Testis (tissue), 5 donors: ENCODE measurements at places on chromosomes 1 and 21.

DNA sequence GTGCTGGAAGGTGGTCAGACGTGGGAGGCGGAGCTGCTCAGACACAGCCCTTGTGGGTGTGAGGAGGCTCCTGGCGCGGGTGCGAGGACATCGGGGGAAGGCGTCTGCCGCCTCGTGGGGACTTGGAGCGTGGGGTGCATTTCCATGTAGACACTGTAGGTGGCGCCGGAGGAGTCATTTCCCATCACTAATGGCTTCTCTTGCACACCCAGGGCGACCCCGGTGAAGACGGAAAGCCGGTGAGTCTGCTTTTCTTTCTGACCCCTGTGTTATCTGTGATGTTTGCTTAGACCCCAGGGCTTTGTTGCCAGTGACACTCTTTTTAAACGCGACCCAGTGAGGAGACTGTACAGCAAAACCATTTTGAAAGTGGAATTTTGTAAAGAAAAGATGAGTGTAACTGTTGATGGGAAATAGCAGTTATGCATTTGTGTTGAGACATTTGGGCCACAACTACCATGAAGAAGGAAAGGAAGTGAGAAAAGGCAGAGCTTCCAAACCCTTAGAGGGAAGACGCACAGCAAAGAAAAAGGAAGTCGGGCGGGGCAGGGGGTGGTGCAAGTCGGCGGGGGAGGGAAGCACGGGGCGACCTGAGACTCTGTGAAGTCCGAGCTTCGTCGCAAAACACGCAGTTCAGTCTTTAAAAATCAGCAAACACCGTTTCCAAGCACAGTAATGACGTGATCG lies 64.0 kb downstream of the SLC19A1 start:
- peak; percentile 79 for DNase-seq

GRCh38 chr1:108050158-108050557 lies 85.2 kb upstream of the VAV3 start:
- DNase-seq = peak; percentile 32

DNA sequence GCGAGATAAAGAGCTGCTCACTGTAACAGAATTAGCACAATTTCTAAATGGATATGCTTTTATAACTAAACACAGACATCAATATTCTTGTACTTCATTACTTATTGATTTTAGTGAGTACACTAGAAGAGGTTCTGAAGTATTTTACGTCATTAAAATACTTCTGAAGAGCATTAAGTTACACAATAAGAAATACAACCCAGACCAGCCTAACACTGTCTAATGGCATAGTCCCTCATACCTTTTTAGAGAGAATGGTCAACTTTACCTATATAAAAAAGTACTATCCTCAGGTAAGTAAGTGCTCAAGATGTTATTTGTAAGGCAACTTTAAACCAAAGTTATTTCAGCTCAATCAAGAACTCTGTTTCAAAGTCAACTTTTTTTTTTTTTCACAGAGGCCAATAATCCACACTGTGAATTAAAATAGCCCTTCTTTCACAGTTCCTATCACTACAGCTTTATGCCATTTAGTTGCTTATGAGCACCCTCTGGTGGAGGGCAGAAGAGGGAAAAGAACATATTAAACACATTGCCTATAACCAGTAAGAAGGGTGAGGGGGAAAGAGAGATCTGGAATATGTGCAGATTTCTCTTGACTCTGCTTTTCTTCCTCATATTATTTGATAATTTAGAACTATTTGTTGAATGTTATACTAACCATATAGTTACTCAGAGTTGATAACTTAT lies 182.1 kb upstream of the DMRTA2 start:
- DNase-seq = peak; percentile 37

GRCh38 chr1:14113271-14113670 lies 413.3 kb downstream of the PRDM2 start:
- DNase-seq = no peak

DNA sequence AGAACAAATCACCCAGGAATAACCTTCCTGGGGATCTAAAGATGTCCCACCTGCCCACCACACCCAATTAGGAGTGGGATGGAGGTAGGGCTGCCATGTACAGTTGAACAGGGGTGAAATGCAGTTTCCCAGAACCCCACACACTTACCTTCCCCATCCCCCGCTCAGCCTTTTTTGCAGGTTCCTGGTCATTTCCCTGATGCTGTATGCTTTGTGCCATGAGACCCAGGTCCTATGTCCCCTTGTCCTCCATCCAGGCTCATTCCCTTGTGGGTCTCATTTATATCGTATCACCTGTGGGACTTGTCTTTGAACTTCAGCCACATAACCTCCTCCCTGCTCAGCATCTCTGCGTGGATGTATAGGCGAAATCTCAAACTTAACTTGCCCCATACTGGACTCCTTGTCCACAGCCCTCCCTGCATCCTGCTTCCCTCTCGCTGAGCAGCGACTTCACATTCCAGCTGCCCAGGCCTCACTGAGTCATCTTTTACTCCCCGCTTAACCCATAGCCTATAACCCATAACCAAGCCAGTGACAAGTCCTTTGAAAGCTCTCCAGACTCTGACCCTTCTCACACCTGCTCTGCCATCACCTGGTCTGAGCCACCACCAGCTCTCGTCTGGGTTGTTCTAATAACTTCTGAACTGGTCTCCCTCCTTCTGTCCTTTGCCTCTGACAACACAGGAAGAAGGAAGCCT lies 4.7 kb downstream of the LDLRAD2 start:
- no peak for DNase-seq

DNA sequence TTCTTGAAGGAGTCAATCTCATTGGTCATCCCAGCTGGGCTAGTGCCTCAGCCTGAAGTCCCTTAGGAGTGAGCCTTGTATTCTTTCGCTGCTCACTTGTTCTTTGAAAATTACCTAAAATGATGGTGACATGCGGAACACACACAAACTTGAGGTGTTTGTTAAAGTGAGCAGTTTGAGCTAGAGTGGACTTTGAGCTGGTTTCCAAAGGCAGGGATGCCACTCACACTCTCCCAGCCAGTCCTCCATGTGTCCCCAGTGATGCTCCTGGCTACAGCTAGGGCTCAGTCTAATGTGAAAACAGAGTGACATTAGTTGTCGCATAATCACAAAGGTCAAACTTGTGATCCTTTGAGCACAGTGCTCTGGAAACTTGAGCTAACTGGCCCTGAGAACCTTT lies 84.3 kb downstream of the DTL start:
- DNase-seq = no peak

GRCh38 chr1:157403203-157403602 lies 149.1 kb downstream of the FCRL5 start:
- DNase-seq = no peak

GRCh38 chr1:15299179-15299578 lies 52.2 kb downstream of the FHAD1 start:
- no peak for DNase-seq

DNA sequence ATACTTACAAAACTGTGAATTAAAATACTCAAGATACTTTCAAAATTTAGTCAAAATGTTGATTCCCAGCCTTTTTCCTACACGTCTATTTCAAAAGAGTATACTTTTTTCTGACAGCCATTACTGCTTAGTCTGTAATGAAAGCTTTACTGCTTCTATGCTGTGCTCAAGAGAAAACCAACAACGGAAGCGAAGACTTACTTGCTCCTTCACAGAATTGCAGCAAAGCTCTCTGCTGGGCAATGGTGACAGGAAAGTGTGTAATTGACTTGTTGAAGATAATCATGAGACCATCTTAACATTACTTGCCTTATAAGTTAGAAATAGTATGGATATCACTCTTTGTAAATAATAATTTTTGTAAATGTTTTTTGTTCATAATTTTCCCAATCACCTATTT lies 1.7 kb upstream of the DYNLT5 start:
- DNase-seq = no peak

GRCh38 chr1:115283681-115284146 lies 54.3 kb downstream of the NGF start:
- DNase-seq = no peak

GRCh38 chr21:44996501-44996921 lies 56.7 kb downstream of the SLX9 start:
- DNase-seq = no peak

- DNase-seq = no peak
Measured at GRCh38 chr1:110542725-110543124, 23.8 kb upstream of the KCNA10 start.

- no peak for DNase-seq
Measured at GRCh38 chr1:110722807-110723206, 48.1 kb upstream of the KCNA3 start.

DNA sequence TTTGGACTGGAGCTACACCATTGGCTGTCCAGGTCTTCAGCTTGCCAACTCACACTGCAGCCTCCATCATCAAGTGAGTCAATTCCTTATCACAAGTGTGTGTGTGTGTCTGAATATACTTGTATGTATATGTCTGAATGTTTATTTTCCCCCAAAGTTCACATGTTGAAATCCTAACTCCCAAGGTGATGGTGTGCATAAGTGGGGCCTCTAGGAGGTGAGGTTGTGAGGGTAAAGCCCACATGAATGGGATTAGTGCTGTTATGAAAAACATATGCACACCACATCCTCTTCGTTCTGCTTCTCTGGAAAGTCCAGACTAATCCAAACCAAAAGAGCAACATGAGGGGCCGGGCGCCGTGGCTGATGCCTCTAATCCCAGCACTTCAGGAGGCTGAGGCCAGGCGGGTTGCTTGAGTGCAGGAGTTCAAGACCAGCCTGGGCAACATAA lies 48.7 kb upstream of the LBR start:
- no peak for DNase-seq

GRCh38 chr1:64979358-64979757 lies 13.0 kb upstream of the JAK1 start:
- no peak for DNase-seq

- DNase-seq = no peak
Measured at GRCh38 chr1:24547195-24547594, 8.7 kb upstream of the NCMAP start.

DNA sequence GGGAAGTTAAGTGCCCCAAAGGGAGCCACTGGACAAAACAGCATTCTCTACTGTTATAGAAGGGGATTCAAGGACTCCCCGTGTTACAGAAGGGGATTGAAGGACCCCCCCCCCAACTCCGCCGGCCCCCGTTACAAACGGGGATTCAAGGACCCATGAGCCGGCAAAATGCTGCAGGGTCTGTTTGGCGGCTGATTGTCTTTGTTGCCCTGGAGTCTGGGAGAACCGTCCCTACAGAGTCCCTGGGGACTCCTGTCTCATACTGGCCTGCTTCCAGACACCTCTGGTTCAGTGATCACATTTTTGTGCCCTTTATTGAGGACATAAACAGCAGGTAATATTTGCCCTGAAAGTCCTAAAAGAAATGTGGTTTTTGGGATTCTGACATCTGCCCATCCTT lies 96.4 kb downstream of the SYF2 start:
- DNase-seq = no peak

- DNase-seq = no peak
Measured at GRCh38 chr21:29238053-29238966, 60.4 kb upstream of the BACH1 start.

DNA sequence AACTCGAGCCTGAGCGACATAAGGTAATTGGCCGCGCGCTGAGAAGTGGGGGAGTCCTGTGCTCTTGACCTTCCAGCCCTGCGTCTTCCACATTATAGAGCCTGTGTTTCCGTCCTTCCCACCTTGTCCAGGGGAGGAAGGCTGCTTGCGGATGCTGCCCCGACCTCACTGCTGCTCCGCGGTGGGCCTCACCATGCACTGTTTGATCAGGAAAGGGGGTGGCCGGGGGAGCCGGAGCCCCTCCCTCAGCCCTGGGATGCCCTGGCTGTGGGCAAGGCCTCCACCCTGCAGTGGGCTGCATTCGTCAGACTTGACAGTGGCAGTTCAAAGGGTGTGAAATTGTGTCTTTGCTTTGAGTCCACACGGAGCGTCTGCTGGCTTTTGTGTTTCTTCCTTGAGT lies 30.1 kb downstream of the PCNT start:
- DNase-seq = no peak

DNA sequence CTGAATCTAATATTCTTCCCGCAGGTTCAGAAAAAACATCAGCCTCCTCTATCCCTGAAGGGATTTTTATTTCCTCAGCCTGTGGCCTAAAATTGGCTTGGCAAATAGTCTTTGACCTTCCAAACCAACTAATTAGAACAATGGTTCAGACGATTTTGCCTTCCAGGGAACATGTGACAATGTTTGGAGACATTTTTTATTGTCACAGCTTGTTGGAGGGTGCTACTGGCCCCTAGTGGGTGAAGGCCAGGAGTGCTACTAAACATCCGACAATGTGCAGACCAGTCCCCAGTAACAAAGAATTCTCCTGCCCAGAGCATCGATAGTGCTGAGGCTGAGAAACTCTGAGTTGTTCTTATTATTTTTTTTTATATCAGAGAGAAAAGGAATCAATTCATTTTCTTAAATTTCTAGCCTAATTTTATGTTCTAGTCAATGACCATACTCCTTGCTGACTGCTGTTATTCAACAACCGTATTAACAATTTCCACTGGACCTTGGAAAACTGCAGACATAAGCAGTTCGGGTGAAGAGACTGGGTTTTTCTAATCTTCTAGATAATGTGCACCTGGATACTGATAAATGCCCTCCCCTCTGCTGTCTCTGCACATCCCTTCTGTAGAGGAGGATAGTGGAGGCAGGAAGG lies 280.7 kb downstream of the LMX1A start:
- DNase-seq = peak; percentile 39

DNA sequence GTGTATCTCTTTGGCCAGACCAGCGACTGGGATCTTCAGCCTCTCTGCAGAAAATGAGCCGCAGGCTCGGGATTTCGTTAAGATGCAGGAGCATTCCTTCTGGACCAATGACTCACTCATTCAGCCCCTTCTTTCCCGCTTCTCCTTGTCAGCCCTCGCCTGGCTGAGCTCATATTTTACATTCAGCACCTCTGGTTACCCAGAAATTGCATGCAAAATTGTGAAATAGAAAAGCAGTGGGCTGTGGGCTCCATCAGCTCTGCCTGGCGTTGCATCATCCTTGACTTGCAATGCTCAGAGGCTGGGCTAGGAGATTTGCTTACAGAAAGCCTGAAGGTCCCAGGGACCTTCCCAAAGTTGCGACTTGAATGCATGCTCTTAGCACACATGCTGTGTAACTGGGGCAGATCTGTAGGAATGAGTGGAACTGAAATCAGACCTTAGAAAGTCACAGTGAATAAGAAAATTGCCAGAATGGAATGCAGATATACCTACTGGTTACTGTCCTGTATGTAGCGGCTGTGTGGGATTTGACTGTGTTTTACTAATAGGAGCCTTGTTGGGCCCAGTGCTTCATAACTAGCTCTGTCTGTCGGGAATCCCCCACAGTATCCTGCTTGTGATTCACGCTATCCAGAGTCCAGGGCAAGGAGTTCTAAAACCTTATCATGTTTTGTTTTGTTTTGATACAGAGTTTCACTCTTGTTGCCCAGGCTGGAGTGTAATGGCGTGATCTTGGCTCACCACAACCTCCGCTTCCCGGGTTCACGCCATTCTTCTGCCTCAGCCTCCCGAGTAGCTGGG lies 444.8 kb downstream of the KIF26B start:
- DNase-seq = peak; percentile 53

GRCh38 chr21:44377922-44378645 lies 24.7 kb downstream of the TRPM2 start:
- DNase-seq = peak; percentile 6

GRCh38 chr1:244102046-244102445 lies 51.0 kb downstream of the ZBTB18 start:
- no peak for DNase-seq

- peak; percentile 63 for DNase-seq
Measured at GRCh38 chr1:208154679-208155642, 89.2 kb downstream of the PLXNA2 start.
